Calu3 (cell line): ENCODE measurements at places on chromosomes 6 and 20.

DNA sequence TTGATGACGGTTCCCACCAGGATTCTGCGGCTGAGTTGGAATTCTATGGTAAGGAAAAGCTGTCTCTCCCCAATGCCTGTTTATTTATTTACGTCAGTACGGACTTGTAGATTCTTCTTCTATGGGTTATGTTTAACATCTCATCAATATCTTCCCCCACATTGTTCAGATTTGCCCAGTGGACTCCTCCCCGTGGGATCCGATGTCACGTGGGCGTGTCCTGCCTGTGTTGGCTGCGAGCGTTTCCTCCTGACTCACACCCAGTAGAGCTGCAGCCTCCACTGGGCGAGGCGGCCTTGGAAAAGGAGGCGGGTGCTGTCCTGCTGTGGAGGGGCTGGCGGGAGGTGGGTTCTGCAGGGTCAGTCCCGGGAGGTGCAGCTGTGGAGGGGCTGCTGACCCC lies 46.8 kb upstream of the SLCO4A1 start:
- peak; percentile 83 for DNase-seq

GRCh38 chr6:161536224-161536630 lies 262.4 kb upstream of the AGPAT4 start:
- no peak for DNase-seq

GRCh38 chr6:152098683-152099082 lies 291.2 kb downstream of the ESR1 start:
- DNase-seq, result no peak

GRCh38 chr20:41225091-41225490 lies 87.7 kb downstream of the PLCG1 start:
- no peak for DNase-seq

GRCh38 chr20:49457444-49457843 lies 25.0 kb downstream of the KCNB1 start:
- DNase-seq, result no peak

DNA sequence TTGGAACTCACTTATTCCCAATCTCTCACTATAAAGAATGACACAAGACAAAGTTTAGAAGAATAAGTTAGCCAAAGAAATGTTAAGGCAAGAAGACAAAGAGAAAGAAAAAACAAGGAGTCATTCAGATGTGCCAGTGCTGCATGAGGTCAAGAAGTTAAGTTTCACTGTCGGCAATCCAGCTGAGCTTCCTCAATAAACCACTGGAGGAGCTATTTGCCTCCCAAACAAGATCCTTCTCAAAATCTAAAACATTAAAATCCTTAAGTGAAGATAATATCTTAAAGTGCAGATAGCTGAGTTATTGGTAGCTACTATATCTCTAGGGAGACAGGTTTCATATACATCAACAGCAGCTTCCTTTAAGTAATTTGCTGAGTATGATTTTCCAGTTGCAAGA lies 512.3 kb downstream of the HDGFL1 start:
- no peak for DNase-seq

- peak; percentile 39 for DNase-seq
Measured at GRCh38 chr6:15441215-15441868, 195.5 kb downstream of the JARID2 start.

- no peak for DNase-seq
Measured at GRCh38 chr6:134405386-134406087, 87.6 kb upstream of the SGK1 start.

DNA sequence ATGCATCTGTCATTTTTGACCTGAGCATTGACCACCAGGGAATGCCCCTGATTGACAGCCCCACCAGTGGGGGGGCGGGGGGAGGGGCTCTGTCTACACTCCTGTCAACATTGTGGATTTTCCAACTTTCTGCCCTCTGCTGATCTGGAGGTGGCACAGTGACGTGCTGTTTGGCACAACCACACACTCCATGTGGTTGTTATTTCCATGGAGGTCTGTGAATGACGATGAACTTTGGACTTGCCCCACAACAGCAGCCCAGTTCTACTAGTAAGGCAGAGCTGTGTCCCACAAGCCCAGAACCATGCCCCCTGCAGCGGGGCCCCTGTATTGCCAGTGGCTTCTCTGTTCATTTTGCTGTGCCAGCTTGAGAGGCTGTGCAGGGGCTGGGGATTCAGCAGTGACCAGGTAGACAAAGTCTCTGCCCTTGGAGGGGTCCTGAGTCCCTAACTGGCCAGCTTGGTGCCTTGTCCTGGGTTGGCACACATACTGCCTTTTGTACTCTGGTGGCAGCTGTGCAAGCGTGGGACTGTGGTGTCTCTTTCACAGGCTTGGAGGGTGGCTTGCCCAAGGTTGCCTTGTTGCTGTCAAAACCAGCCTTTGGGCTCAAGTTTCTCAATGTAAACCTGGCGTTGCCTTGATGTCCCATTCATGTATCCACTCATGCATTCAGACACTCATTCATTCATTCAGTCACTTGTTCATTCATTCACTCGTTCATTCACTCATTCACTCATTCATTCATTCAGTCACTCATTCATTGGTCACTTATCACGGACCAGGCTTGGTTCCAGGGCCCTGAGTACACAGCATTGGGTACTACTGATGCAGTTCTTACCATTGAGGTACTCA lies 108.5 kb downstream of the SYCP2 start:
- no peak for DNase-seq

DNA sequence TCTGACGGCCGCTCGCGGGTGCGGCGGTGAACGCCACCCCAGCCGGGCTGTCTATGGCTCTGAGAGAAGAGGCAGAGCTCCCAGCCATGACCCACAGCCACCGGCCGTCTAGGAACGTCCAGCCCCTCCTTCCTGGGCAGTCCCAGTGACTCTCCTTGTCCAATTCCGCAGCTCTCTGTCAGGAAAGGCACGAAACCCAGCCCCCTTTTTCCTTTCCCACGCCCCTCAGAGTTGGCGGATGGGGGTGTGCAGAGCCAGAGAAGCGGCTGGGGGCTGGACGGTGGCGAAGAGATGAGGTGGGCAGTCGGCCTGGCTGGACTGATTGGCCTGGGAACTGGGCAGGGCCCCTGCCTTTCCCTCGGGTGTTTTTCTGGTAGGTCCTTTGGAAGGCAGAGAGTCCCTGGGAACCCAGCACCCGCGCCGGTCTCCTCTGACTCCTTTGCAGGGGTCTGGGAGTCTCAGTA lies 1.5 kb downstream of the EBF4 start:
- DNase-seq, result no peak

- no peak for DNase-seq
Measured at GRCh38 chr6:108768792-108769524, 79.3 kb upstream of the ARMC2 start.

- no peak for DNase-seq
Measured at GRCh38 chr6:5671601-5672559, 334.8 kb downstream of the NRN1 start.

DNA sequence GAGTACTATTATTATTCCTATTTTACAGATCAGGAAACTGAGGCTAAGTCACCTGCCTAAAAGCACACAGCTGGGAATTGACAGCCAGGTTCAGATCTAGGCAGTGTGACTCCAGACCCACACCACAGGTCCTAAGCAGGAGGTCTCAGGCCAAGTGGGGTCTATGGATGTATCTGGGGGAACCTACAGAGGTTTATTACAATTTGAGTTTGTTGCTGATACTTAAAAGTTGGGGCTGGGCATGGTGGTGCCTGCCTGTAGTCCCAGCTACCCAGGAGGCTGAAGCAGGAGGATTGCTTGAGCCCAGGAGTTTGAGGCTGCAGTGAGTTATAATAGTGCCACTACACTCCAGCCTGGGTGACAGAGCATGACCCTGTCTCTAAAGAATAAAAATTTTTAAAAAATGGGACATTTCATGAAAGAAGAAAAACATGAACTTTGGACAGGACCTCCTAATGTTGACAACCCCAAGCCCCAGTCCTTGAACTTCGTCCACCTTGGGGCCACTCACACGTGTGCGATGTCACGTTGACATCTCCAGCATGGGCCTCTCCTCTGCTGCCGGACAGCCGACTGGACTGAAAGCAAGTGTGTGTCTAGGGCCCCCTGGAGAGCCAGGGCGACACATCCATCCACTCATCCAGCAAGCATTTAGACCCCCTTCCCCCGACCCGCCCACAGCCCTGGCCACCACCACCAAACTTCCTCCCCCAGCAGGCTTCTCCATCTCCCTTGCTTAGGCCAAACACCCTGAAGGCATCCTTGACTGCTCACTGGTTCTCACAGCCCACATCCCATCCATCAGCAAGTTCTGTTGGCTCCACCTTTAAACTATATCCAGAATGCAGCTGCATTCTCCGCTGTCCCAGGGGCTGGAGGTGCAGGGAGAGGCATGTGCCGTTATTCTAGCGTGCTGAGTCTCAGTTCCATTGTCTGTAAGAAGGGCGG lies 40.0 kb downstream of the NOL4L start:
- DNase-seq, result no peak

- DNase-seq, result no peak
Measured at GRCh38 chr6:143545976-143546547, 34.5 kb upstream of the FUCA2 start.

DNA sequence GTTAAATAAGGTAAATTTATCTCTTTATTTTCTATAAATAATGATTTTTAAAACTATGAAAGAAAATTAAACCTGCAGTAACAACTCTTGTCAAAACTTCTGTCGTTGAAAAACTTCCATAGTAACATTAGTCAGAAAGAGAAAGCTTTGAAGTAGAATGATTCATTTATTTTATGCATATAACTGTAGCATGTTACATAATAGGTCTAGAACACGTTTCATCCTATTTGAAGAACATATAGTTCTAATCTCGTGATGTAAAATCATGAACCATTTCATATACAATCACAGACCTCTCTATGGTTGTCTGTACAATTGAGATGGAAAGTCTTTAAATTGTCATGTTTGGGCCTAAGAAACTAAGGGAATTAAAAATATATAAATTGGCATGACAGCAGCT lies 61.3 kb upstream of the MYLIP start:
- DNase-seq, result no peak

DNA sequence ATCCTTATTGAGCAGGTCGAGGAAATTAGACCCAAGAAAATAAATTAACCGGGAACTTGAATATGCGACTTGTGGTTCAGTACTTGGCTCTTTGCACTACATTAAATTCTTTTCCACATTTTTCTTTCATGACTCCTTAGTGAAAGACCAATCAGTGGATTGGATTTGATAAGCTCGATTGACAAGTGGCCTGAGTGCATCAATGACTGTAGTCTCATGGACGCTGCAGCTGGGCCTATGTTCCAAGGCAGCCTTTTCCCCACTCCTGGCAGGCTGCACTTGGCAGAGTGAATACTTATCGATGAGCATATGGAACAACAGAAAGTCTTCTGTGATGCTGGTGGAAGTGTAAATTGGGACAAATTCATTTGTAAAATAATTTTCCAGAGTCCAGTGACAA lies 210.8 kb upstream of the EXOC2 start:
- DNase-seq, result peak; percentile 13

GRCh38 chr6:147075381-147075780 lies 128.8 kb upstream of the STXBP5 start:
- no peak for DNase-seq

GRCh38 chr6:36873612-36874442 lies 776 bp downstream of the PPIL1 start:
- peak; percentile 40 for DNase-seq

DNA sequence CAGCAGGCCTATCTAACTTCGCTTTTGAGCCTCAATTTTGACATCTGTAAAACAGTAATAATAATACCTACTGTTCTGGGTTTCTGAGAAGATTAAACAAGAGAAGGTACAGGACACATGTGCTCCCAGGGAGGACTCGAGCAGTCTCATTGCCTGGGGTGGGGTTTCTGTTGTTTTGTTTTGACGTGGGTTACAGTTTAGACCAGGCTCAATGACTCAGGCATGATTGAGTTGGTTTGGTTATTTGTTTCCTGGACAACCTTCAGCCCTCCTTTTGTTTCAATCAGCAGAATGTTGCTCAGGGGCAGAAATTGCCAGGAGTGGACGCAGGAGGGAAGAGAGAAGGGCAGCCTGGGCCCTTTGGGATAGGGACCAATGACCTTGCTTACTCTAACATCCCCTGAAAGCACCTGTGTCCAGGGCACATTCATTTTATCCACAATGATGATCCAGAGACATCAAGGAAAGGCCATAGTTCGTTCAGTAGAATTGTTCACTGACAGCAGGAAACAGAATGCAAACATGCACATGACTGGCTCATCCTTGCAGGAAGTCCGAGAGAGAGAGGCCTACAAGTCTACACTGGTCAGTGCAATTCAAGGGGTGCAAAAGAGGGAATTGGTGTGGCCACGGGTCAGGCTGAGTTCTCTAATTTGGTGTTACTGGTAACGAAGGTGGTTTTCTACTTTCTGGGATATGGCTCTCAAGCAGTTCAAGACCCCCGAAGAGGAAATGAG lies 74.5 kb upstream of the MRPS10 start:
- DNase-seq, result peak; percentile 70

DNA sequence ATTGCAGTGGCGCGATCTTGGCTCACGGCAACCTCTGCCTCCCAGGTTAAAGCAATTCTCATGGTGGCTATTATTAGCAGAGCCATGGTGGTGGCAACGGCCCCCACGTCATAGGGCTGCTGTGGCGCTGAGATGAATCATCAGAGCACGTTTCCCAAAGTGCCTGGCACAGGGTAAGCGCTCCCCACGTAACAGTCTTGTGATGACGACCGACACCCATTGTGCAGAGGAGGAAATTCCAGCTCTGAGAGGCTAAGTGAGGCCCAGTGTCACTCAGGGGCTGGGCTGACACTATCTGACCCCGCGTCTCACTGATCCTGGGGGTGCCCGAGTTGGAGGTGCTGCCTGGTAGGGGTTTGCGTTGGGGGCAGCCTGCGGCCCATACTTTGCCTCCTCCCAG lies 16.2 kb downstream of the SUN5 start:
- no peak for DNase-seq

GRCh38 chr6:170553534-170554012 lies 466 bp upstream of the PSMB1 start:
- DNase-seq, result no peak

- DNase-seq, result no peak
Measured at GRCh38 chr6:6516666-6517458, 71.7 kb upstream of the LY86 start.

GRCh38 chr20:52481443-52481842 lies 289.9 kb upstream of the ZFP64 start:
- no peak for DNase-seq
